ENCODE measurements at places on chromosomes 5 and 9.
A peak's percentile ranks its signal among the peaks of the same experiment; 100 is the strongest.

- no peak overlapping the region for H3K27ac ChIP-seq
- H3K4me3 ChIP-seq: no peak overlapping the region
- no peaks in the 10 kb centered on the region for H3K27me3 ChIP-seq
- H3K36me3 ChIP-seq: no peaks in the 10 kb centered on the region
These were observed 4.5 kb downstream of the TJP2 start for GRCh38 chr9:69178583-69179011.

DNA sequence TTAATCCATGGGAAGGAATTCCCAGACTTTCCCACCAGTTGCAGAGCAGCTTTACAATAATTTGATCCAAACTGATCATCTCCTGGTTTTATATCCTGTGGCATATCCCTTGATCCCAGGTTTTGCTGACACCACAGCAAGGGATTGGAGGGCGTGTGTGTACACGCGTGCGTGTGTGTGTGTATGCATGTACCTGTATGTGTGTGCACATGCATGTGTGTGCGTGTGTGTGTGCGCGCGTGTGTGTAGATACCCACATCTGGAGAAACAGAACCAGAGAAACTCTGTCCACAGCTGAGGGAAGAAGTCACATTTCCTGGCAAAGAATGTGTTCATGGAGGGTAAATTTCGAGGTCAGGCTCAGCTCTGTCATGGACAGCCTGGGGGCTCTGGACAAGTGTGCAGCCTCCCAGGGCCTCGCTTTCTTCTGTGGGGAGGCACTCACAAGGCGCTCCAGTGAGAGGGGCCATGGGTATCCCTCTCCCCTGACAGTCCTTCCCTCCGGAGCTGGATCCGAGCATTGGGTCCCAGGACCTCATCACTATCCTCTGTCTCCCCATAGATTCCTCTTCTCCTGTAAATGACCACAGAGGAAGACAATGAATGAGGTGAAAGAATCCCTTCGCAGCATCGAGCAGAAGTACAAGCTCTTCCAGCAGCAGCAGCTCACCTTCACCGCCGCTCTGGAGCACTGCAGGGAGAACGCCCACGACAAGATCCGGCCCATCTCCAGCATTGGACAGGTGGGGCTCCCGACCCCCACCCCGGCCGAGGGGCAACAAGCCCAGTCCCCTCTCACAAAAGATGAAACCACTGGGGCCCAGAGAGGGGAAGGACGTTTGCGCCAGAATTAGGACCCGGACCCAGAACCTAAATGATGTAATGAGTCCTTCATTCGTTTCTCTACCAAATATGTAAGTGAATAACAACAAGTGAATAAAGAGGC lies 4.9 kb downstream of the SPACA9 start:
- H3K4me3 ChIP-seq: no peak overlapping the region
- no peaks in the 10 kb centered on the region for H3K36me3 ChIP-seq
- DNase-seq: no peak
- no peak overlapping the region for H3K27ac ChIP-seq
- no peaks in the 10 kb centered on the region for H3K4me1 ChIP-seq

GRCh38 chr9:97627624-97628023 lies 5.5 kb downstream of the TSTD2 start:
- H3K36me3 ChIP-seq: peaks cover 48% of the 10 kb centered on the region
- H3K4me3 ChIP-seq: no peak overlapping the region
- H3K27me3 ChIP-seq: no peaks in the 10 kb centered on the region
- H3K4me1 ChIP-seq: peaks cover 52% of the 10 kb centered on the region

GRCh38 chr5:127410959-127411358 lies 106.5 kb upstream of the PRRC1 start:
- DNase-seq: no peak
- H3K4me1 ChIP-seq: peaks cover 17% of the 10 kb centered on the region
- no peaks in the 10 kb centered on the region for H3K27me3 ChIP-seq
- H3K27ac ChIP-seq: no peak overlapping the region
- no peak overlapping the region for H3K4me3 ChIP-seq

DNA sequence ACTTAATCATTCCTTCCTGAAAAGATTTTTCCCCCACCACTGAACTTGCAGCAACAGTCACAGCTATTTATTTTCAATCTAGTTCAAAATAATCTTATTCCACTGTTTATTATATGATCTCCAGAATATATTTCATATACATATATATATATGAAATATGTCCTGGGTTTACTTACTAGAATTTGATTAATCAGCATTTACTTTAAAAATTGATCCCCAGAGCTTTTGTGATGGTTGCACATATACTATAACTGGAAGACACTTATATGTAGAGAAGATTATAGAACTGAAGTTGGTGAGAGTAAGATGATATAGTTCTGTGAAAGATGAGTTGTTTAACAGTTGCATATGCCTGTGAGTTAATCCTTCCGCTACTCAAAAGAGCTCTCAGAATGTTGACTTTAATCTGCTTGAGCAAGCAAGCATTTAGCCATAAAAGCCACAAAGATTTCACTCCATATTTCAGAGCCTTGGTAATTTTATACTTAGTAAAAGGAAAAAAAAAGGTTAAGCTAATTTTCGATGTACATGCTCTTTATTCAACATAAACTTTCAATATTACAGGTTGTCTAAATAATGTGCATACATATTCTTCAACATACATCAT lies 399.3 kb upstream of the CDH9 start:
- H3K4me1 ChIP-seq: no peaks in the 10 kb centered on the region
- no peak overlapping the region for H3K27ac ChIP-seq
- H3K36me3 ChIP-seq: no peaks in the 10 kb centered on the region
- H3K4me3 ChIP-seq: no peak overlapping the region

DNA sequence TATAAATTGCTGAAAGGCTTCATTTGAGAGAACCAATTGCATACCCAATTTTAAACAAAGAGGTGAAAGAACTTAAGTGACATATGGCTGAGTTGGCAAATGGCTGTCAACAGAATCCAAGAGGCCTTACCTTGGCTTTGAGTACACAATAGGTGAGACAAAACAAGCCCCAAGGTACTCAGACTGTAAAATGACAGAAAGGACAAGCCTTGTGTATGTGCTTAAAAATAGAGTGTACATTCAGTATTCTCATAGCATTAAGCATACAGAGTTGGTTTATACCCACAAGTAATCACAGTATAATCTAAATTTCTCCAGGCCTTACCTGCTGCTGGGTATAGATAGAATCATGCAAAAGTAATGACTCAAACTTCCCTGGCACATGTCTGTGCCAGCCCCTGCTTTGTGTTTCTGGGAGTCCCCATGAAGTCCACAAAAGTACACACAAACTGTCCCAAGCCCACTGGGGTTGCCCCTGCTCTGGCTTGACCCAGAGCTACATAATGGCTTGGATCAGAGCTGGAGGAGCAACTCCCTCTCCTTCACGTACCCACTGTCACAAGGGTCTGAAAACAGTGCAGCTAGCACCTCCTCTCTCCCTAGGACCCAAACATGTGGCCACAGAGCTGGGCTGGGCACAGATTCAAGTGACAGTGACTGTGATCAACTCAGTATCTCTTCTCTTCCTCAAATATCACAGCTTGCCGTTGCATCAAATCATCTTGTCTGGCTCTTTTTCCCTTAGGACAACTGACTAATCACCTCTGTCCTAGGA lies 250.8 kb downstream of the ENC1 start:
- H3K27me3 ChIP-seq: no peaks in the 10 kb centered on the region
- no peak for DNase-seq
- H3K4me1 ChIP-seq: peaks cover 10% of the 10 kb centered on the region
- no peaks in the 10 kb centered on the region for H3K36me3 ChIP-seq

DNA sequence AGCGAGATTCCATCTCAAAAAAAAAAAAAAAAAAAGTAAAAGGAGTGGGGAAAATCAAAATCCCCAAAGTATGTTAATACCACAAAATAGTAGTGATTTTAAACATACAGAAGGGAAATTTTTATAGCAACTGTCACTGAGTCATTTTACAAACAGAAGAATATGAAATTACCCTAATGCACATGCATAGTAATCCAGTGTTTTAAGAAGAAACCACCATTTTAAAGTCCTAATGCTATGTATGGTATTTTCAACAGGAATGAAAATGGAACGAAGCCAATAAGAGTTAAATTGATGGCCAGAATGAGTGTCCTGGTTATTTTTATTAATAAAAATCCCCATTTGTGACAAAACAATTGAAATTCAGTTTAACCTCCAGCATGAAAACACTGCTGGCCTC lies 26.7 kb upstream of the NXNL2 start:
- DNase-seq: no peak
- no peaks in the 10 kb centered on the region for H3K36me3 ChIP-seq
- no peaks in the 10 kb centered on the region for H3K27me3 ChIP-seq
- no peak overlapping the region for H3K27ac ChIP-seq
- no peaks in the 10 kb centered on the region for H3K4me1 ChIP-seq

- H3K4me3 ChIP-seq: no peak overlapping the region
- H3K36me3 ChIP-seq: no peaks in the 10 kb centered on the region
- H3K27ac ChIP-seq: no peak overlapping the region
- H3K4me1 ChIP-seq: no peaks in the 10 kb centered on the region
- no peaks in the 10 kb centered on the region for H3K27me3 ChIP-seq
- DNase-seq: no peak
These were observed 5.2 kb downstream of the HAPLN1 start for GRCh38 chr5:83715236-83716065.

DNA sequence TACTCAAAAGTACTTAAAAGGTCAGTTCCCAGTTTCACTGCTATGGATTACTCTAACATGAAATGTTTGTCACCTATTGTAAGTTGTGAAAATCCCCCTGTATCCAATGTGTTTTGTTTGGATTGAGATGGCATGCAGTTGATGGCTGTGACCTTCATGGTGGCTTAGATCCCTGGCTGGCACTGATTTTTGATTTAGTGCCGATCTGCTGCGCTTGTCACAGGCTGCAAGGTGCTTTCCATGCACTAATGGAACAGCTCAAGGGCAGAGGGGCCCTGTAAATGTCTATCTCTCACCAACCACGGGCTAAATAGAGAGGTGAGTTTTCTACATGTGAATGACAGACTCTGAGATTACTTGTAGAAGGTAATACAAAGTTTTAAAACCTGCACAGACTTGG lies 69.8 kb upstream of the WDR41 start:
- H3K4me3 ChIP-seq: no peak overlapping the region
- no peaks in the 10 kb centered on the region for H3K27me3 ChIP-seq
- DNase-seq: no peak
- no peak overlapping the region for H3K27ac ChIP-seq
- no peaks in the 10 kb centered on the region for H3K4me1 ChIP-seq
- H3K36me3 ChIP-seq: no peaks in the 10 kb centered on the region

- no peaks in the 10 kb centered on the region for H3K4me1 ChIP-seq
- no peak overlapping the region for H3K27ac ChIP-seq
- no peak overlapping the region for H3K4me3 ChIP-seq
- no peak for DNase-seq
- no peaks in the 10 kb centered on the region for H3K36me3 ChIP-seq
- no peaks in the 10 kb centered on the region for H3K27me3 ChIP-seq
These were observed 349.2 kb upstream of the RORB start for GRCh38 chr9:74147906-74148305.

DNA sequence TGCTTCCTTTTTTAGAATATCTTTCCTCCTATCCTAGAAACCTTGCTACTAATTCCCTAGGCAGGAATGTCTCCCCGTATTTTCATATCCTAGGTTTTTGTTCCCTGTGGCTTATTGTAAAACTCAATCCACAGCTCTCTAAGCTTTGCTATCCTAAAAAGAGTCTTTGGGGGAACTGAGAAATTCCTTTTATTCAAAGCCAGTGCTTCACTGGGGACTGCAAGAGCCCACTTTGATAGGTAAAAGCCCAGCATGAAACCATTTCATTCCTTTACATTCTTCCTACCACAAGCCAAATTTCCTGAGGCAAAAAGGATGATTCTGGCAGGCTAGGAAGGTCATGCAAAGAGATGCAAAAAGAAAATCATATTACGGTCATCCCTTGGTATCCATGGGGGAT lies 5.8 kb upstream of the HACD4 start:
- no peaks in the 10 kb centered on the region for H3K27me3 ChIP-seq
- no peaks in the 10 kb centered on the region for H3K4me1 ChIP-seq
- H3K4me3 ChIP-seq: no peak overlapping the region
- no peak overlapping the region for H3K27ac ChIP-seq

GRCh38 chr9:82188817-82189216 lies 200.2 kb downstream of the SPATA31D1 start:
- H3K4me3 ChIP-seq: no peak overlapping the region
- H3K4me1 ChIP-seq: no peaks in the 10 kb centered on the region
- H3K27ac ChIP-seq: no peak overlapping the region

- H3K4me3 ChIP-seq: no peak overlapping the region
- DNase-seq: no peak
- H3K36me3 ChIP-seq: no peaks in the 10 kb centered on the region
- no peak overlapping the region for H3K27ac ChIP-seq
- no peaks in the 10 kb centered on the region for H3K4me1 ChIP-seq
These were observed 25.5 kb upstream of the TAS2R1 start for GRCh38 chr5:9655641-9656040.

- H3K27ac ChIP-seq: no peak overlapping the region
- DNase-seq: no peak
- H3K36me3 ChIP-seq: no peaks in the 10 kb centered on the region
- H3K4me1 ChIP-seq: peaks cover 12% of the 10 kb centered on the region
- H3K27me3 ChIP-seq: no peaks in the 10 kb centered on the region
These were observed 22.5 kb downstream of the MSANTD3 start for GRCh38 chr9:100449420-100449819.

GRCh38 chr9:93132946-93133680 lies 938 bp downstream of the NINJ1 start:
- H3K4me1 ChIP-seq: peaks cover 54% of the 10 kb centered on the region
- no peaks in the 10 kb centered on the region for H3K27me3 ChIP-seq
- peak overlapping the region; percentile 98 for H3K27ac ChIP-seq
- H3K36me3 ChIP-seq: no peaks in the 10 kb centered on the region
- peak overlapping the region; percentile 97 for H3K4me3 ChIP-seq
